ENCODE measurements at places on chromosomes 7 and 10.

DNA sequence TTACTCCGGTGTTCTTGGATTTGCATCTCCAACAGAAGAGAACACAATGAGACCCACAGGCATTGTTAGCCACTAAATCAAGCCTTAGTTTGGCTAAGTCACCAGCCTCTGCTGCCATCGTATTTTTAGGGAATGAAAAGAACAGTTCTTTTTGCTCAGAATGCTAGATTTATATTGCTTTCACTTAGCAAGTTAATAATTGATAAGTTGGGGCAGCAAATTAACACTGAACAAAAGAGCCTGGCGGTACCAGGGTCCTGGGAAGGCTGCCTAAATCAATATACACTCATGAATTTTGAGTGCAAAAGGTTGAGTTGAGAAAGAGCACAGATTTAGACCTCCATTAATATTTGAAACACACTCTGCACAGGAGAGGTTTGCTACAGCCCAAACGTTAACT is 767.7 kb downstream of the TYW1 start:
- no peak for DNase-seq

DNA sequence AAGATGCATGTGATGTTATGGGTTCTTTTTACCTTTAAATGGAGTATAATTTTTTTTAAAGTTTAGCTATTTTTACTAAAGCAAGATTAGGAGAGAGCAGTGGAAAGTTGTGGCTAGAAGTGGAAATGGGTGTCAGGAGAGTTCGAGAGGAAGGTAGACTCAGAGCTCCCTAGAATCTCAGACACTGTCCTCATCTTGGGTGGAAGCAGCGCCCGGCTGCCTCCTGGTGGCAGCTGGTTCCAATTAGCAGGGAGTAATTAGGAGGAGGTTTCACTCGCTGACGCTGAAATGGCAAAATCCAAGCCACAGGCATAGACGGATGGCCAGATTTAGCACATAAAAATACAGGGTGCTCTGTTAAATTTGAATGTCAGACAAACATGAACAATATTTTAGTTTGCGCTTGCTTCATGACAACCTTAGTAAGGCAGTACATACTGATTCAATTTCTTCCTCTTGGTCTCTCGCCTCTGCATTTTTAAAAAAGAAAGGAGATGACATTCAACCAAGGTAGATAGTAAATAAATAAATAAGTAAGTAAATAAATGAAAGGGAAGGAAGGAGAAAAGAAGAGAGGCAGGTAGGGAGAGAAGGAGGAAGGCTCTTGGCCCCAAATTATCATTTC is 58.5 kb downstream of the LGI1 start:
- peak; percentile 54 for DNase-seq

GRCh38 chr7:66403564-66403963 is 198.4 kb downstream of the TPST1 start:
- no peak for DNase-seq

GRCh38 chr7:4613846-4614548 is 68.1 kb upstream of the FOXK1 start:
- DNase-seq: peak; percentile 45

DNA sequence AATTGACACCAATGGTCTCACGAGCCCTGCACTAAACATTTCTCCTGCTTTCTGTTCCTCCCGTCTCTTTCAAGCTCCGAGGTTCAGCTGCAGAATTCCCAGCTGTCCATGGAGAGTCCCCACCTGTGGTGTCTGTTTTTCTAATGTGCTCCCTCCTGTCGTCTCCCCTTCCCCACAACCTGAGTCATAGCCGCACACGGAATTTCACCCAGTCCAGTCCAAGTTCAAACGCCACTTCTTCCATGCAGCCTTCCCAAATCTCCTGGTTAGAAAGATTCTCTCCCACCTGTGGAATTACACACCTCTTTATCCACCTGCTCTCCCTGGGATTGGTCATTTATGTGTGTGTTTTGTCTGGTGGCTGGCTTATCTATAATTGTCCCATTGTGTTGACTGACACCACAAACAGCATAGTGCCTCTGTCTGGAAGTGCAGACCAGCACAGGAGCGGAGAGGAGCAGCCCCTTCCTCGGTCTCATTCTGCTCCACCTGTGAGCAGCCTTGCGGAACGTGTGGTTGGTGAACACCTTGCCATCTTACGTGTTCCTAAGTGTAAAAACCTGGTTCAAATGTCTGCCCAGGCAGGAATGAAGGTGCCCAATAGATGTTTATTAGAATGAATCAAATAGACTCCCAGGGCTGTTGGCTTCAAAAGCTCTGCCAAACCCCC is 3.3 kb upstream of the DIP2C start:
- no peak for DNase-seq

- no peak for DNase-seq
These were observed 11.9 kb downstream of the COL13A1 start for GRCh38 chr10:69813632-69814031.

- DNase-seq: peak; percentile 35
These were observed 301.3 kb upstream of the KLF6 start for GRCh38 chr10:4086131-4086898.

- no peak for DNase-seq
These were observed 71.9 kb downstream of the ORC5 start for GRCh38 chr7:104135760-104136558.

- DNase-seq: no peak
These were observed 48.1 kb downstream of the SDK1 start for GRCh38 chr7:3349126-3349525.

DNA sequence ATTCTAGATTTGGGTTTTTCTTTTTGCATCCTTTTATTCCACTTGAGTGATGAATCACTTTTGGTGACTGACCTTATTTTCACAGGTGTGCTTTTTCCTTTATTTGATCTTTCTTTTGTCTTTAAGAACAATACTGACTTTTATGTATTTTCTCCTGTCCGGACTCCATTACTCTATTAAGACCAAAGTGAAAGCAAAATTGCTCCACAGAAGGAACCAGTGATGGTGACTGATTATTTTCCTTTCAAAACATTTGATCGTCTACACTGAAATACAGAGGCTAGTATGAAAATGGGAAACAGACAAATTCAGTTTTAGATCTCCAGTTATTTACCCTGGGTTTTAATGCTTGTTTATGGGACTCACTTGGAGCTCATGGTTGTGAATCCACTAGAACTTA is 15.5 kb downstream of the EXOC4 start:
- no peak for DNase-seq

- no peak for DNase-seq
These were observed 282.5 kb upstream of the KLF6 start for GRCh38 chr10:4067531-4067930.

DNA sequence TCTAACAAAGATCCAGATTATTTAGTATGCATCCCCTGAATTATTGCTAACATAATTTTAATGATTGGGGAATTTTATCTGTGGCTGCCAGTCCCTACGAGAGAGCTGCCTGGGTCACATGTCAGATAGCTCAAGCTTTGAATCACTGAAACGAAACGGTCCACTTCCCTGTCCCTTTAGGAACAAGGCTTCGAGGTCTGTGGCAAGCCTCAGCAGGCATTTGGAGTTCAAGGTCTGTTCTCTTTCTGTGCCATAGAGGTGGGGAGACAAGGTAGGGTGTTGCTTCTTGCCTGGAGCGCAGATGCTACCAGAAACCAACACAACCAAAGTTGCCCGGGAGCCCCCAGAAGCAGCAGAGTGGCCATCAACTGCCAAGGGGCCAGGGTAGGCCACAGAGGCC is 13.9 kb upstream of the SH2D4B start:
- DNase-seq: no peak

DNA sequence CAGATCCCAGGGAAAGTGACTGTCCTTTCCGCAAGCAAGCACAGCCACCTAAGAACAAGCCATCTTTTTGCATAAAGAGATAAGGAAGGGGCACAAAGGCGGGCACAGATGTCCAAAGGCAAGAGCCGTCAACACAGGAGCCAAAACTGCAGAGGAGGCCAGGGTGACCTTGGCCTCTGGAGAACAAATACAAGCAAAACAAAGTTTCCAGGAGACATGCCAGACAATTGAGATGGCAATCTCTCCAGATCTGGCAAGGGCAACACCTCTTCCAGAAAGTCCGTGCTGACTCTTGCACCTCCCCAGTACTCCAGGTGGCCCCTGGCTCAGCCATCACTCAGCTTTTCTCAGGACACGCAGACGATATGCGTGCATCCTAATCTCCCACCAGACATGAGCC is 58.2 kb downstream of the TEX36 start:
- no peak for DNase-seq

DNA sequence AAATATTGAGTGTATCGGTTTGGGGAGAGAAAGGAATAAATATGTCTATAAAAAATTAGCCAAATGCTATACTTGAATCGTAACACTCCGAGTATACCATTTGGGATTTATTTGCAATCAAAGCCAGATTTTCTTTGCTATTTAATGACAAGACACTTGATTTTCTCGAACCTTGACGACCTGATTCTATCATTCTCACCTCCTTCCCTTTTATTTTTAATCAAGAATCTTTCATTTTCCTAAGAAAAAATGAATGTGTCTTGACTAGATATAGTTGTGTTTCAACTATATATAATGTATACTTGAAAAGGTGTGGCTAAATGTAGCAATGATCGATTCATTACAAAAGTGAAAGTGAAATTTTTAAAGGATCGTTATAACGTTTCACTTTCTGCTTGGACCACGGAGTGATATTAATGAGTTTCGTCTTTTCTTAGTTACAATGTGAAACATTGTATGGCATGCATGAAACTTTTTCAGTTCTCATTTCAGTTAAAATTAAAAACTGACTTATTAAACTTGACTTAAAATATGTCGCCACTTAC is 562 bp downstream of the NUB1 start:
- DNase-seq: peak; percentile 11

GRCh38 chr10:52786098-52786497 is 13.5 kb upstream of the MBL2 start:
- no peak for DNase-seq

GRCh38 chr10:63324495-63324854 is 141.3 kb downstream of the JMJD1C start:
- no peak for DNase-seq

DNA sequence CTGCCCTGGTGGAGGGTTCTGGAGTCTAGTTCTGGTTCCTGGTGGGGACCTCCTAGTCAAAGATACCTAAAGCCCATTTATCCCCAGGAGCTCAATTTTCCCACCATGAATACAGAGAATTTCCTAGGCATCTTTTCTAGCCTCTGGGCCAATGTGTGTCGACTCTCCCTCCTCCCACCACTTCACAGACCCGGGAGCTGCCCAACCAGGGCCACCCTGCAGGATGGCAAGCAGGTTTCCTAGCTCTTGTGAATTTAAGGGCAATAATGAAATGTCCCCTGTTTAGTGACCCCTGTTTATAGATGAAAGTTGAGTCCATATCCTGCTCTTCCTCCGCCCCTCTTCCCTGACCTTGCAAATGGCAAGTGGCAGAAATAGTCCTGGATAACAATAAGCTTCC is 9.4 kb downstream of the DLX5 start:
- no peak for DNase-seq

GRCh38 chr7:101950450-101951119 is 133.2 kb downstream of the CUX1 start:
- no peak for DNase-seq

DNA sequence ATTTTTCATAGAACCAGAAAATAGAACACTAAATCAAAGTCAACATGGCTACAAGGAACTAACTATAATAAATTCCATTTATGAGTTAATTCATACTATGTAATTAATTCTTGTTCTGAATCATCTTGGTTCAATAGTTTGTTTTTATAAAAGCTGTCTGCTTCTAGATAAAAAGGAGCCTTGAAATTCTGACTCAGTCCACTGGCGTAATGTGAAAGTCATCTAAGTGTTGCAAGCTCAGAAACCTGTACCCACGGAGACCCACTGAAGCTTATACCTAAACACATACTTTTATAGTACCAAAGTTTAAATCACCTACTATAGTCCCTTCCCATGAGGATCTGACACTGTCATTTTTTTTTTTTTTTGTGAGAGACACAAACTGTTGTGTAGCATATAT is 489.4 kb downstream of the SEMA3D start:
- no peak for DNase-seq

- DNase-seq: no peak
These were observed 752.0 kb downstream of the GRID1 start for GRCh38 chr10:85614566-85614965.

GRCh38 chr10:70970830-70971229 is 82.5 kb upstream of the PCBD1 start:
- no peak for DNase-seq

- DNase-seq: no peak
These were observed 7.4 kb downstream of the EGFR start for GRCh38 chr7:55026086-55026790.

GRCh38 chr7:137209151-137209817 is 134.2 kb downstream of the PTN start:
- DNase-seq: peak; percentile 20

DNA sequence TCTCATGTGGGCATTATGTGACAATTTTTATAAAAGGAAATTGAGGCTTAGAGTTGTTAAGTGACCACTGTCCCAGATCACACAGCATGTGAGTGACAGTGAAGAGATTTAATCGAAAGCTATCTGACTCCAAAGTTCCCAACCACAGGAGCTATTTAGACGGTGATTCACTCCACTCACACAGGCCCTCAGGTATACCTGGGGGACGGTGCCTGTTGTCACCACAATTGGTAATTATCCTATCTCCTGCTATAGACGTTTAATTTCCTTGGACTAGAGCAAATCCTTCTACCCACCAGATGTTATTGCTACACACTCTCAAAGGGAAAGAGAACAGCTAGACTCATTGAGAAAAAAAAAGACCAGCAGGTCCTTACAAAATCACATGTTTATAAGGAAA is 145.5 kb downstream of the KLF6 start:
- no peak for DNase-seq

DNA sequence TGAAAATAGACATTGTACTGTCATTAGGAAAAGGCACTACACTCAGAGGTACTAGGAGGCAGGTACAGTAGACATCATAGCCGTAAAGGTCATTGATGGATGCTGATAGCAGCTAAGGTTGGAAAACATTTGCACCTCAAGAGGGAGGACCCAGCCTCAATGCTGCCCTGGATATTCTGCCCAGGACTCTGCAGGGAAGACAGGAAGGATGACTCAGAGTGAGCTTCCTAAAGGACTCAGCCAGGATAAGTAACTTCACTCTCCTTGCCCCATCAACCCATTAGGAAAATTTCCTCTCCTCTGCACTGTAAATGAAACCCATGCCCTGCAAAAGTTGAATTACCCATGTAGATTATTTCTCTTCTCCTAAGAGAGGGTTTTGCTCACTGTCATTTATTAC is 617.9 kb upstream of the MKI67 start:
- no peak for DNase-seq

- DNase-seq: no peak
These were observed 38.7 kb downstream of the KCNH2 start for GRCh38 chr7:150939466-150939865.
